Stimulated activated CD4-positive, alpha-beta T cell treated with anti-CD3 and anti-CD28 coated beads, Interleukin-4, amount 100 ng/mL, for 24 hours (primary cell): ENCODE measurements at places on chromosomes 1 and 21.
A peak's percentile ranks its signal among the peaks of the same experiment; 100 is the strongest.

- no peak for DNase-seq
Measured at GRCh38 chr1:89839516-89839915, 18.7 kb downstream of the LRRC8D start.

GRCh38 chr1:156073740-156074139 is 8.5 kb downstream of the MEX3A start:
- no peak for DNase-seq

GRCh38 chr1:10657088-10657847 is 139.2 kb downstream of the CASZ1 start:
- DNase-seq = no peak

GRCh38 chr1:25504706-25505595 is 38.5 kb upstream of the LDLRAP1 start:
- no peak for DNase-seq

GRCh38 chr1:246435421-246436041 is 71.5 kb downstream of the SMYD3 start:
- no peak for DNase-seq

DNA sequence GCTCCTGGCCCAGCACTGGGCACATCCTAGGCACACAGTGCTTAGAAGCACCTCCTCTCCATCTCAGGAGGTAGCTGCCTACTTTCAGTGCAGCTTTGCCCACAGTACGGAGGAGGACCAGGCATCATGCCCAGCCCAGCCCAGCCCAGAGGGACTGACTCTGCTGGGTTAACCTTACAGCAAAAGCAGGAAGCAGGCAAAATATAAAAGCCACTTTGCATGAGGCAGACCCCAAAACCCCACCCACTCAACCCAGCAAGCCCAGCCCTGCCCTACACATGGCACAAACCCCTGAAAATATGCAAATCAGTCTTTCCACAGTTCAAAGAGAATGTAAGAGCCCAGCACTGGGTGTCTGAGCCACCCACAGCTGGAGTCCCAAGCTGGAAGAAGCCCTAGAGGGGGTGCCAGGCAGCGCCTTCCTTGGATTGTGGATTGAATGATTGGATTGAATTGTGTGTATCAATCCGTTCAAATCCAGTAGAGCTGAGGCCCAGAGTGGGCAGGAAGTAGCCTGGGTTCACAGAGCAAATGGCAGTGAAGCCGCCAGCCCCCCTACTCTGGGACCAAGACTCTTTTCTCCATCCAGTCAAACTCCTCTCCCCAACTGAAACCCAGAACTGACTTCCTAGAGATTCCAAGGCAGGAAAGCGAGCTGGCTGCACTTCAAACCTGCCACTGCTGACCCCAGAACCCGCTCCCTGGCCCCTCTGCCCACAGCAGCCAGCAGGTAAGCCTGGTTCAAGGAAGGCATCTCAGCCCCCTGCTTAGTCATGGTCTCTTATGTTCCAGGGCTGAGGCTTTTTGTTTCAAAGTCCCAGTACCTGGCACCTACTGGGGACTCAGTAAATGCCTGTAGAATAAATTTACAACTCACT is 117.7 kb downstream of the LACTBL1 start:
- no peak for DNase-seq

DNA sequence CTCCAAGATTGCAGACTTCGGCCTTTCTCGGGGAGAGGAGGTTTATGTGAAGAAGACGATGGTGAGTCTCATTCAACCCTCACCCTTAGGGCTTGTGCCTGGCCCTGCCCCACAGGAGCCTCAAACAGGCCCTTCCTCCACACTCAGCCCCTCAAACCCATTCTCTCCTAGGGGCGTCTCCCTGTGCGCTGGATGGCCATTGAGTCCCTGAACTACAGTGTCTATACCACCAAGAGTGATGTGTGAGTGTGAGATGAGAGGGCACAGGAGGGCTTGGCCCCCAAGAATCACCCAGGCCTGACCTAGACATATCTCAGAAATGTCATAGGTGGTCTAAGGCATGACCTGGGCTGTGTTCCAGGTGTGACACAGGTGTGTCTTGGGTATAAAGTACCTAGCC is 18.3 kb upstream of the MPL start:
- no peak for DNase-seq

- peak; percentile 35 for DNase-seq
Measured at GRCh38 chr1:145690587-145691558, 16.3 kb downstream of the PDZK1 start.

DNA sequence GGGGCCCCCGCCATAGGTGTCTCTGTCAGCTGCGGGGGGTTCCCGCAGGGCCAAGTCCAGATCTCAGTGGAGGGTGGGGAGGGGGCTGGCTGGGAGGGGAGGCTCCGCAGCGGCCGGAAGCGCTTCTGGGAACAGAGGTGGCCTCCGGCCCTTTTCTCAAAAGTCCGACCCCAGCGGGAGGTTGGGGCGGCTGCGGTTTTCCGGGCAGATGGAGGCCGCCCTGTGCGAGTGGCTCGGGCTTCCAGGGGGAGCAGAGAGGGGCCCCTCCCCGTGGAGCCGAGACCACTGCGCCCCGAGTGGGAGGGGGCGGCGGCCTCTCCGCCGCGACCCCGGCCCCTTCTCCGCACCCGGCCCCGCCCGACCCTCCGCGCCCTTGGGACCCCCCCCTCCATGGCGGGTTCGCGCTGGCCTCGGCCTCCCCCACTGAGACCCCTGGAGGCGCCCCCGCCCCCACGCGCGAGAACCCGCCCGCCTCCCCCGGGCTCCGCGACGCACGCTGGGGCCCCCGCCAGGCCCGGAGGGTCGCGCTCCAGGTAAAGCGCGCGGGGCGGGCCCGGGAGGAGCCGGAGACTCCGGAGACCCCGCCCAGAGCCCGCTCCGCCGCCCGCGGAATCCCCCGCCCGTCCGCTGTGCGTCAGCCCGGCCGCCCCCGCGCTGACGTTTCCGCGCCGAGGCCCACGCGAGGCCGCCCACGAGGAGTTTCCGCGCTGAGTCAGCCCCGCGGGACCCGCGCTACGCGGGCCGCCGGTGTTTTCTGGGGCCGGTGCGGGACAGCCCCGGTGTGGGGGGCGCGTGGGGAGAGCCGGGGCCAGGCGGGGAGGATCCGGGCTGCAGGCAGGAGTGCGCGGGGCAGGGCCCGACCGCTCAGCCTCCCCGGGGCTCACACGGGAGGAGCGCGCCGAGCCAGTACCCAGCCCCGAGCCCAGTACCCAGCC is 5.2 kb downstream of the TNFRSF18 start:
- peak; percentile 91 for DNase-seq

- no peak for DNase-seq
Measured at GRCh38 chr1:53122201-53122885, 20.1 kb downstream of the SLC1A7 start.

- DNase-seq = no peak
Measured at GRCh38 chr21:27286760-27287159, 319.9 kb upstream of the ADAMTS5 start.

DNA sequence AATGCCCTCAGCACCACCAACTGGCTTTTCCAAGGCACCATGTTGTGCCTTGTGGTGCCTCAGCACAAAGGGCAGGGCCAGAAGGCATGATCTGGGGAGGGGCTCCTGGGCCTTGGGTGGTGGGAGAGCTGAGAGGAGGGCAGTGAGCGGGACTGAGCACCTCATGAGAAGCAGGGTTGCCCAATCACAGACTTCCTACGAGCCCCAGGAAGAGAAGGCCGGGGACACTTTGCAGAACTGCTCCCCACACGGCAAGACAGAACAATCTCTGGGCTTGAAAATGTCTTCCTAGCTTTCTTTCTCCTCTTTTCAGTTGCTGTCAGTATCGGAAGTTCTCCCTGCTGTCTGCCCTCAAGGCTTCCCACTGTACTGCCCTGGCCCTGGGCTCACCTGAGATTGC is 6.8 kb downstream of the KCNJ10 start:
- DNase-seq = no peak

- DNase-seq = no peak
Measured at GRCh38 chr1:63731117-63732043, 42.4 kb upstream of the ROR1 start.

DNA sequence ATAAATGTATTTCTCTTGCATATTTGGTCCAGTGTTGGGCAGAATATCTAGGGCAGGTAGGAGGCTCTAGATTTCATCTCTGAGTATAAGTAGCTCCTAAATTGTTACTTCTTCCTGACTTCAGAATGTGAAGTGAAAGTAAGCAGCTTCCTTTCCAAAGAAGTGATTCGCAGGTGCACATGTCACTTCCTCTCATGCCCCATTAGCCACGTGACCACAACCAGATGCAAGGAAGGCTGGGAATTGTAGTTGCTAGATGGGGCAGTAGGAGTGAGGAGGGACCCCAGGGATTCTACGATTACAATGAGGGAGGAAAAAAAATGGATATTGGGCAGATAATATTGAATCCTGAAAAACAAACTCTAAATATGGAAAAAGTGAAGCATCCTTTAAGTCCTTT is 113.2 kb upstream of the CYYR1 start:
- DNase-seq = peak; percentile 11

- DNase-seq = no peak
Measured at GRCh38 chr1:145751491-145752037, 32.3 kb downstream of the CD160 start.

- DNase-seq = no peak
Measured at GRCh38 chr1:184649451-184649888, 105.2 kb downstream of the EDEM3 start.

- DNase-seq = no peak
Measured at GRCh38 chr1:55369474-55369873, 154.3 kb upstream of the USP24 start.

- DNase-seq = no peak
Measured at GRCh38 chr1:9814619-9815018, 9.1 kb downstream of the CLSTN1 start.

GRCh38 chr1:32447469-32448185 is 17.2 kb upstream of the ZBTB8B start:
- no peak for DNase-seq

- DNase-seq = peak; percentile 66
Measured at GRCh38 chr1:151993734-151994496, at the start of gene S100A10. S100A10 (minus strand) TSS chr1:151993859; CDS start chr1:151986230, 7,629 bp downstream.

DNA sequence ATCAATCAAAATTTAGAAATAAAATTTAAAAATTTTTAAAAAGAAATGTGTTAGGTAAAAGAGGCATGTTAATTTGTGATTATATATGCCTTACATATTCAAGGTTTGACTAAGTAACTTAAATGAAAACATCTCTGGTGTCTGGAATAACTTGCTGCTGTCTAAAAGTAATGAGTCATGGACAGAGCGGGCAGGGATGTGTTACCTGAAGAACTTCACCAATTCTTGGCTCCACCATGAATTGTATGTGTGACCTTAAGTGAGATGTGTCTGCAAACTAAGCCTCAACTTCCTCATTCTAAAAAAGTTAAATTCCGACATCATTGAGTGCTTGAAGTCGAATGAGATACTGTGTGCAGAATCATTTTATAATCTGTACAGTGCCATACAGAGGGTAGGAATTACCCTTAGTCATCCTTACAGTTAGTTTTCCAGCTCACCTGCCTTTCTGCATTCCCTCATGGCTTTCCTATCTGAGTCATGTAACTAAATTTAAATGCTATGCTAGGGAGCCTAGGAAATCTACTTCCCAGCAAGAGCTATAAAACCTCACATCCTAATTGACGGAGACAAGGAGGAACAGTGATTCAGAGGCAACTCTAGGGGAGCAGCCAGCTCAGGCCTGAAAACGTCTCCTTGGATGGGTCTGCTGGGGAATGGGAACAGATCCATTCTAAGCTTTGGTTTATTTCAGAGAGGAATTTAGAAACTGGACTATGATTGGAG is 100.7 kb upstream of the TSPAN2 start:
- no peak for DNase-seq

DNA sequence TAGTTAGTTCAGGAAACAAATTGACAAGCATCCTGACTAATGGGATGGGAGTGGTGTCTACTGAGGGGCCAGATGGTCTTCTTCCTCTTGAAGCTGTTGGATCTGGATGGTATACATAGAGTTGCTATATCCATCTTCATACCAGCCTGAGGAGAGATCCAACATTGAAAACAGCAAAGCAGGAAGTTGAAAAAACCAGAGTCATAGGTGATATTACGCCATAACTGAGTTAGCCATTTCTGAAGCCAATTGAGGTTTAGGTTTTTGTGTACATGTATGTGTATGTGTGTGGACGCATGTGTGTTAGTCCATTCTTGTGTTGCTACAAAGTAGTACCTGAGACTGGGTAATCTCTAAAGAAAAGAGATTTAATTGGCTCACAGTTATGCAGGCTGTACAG is 2.3 kb upstream of the TSPAN2 start:
- no peak for DNase-seq

DNA sequence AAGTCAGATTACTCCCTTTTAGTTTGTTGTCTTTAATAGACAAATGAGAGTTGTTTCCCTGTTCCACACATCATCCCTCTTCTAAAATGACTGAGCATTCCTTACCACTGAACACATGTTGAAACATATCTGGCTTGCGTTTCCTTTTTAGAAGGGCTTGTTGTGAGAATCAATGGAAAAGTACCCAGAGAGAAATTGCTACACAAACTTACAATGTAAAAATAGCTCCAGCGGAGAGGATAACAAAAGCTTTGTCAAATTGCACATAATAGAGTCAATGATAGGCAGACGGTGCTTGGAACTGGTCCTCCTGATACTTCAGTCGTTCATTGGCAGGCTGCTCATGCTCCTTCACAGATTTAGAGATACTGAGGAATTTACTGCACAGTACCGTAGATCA is 123.9 kb downstream of the CYYR1 start:
- no peak for DNase-seq

DNA sequence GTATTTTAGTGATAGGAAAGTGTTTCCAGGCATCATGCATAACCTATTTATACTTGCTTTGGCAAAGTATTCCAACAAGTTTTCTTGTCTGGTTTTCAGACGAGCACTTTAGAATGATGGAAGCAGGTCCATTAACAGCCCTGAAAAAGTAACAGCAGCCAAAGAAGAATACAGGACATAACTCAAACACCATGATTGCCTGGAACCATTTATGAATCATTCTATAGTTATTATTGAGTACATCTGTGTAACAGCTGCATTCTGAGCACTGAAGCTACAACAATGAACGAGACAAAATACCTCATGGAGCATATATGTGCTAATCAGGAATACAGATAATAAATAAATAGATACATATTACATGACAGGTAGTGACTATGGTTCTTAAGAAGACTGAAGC is 12.6 kb downstream of the IL10RB start:
- DNase-seq = no peak
